Stimulated activated CD4-positive, alpha-beta T cell treated with anti-CD3 and anti-CD28 coated beads, Interleukin-1b, Interleukin-23, amount 100 ng/mL, for 1 hour (primary cell): ENCODE measurements at places on chromosomes 7 and 10.

DNA sequence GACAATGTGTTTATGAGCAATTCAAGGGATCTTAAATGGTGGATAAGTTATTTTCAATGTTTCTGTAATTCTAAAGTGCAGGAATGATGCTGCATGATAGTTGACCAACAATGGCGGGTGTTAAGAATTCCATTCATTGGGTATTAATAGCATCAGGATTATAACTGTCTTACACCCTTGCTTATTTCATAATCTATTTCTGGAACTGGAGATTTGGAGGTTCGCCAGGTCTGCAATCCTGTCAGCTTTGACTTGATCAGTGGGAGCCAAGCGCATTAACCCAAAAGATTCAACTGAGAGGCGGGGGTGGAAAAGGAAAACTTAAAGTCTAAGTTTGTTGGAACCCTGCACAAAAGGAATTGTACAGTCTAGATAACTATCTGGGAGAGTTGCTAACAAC is 114.9 kb upstream of the ZEB1 start:
- no peak for DNase-seq

DNA sequence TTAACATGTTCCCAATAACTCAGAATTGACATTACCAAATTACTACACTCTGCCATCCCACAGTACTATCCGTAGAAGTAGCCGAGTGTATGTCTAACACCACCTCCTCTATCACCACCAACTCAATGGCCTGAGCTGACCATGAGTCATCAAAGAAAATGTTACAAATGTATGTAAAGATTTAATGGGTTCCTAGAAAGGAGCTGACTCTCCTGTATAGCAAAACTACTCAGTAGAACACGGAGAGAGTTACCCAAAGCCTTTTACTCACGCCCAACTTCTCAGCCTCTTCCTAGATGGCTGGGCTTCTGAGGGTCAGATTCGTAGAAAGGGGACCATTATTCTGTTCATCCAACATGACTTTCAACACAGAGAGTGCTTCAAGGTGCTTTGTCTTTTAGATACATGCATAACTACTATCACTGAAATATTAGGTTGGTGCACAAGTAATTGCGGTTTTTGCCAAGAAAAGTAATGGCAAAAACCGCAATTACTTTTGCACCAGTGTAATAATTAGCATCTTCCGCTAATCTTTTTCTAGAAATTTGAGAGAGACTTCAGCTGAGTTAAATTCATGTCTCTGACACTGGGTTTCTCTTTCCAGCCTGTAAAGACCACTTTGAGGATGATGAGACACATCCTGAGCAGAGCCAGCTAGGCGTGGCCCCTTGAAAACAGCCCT is 24.0 kb upstream of the NANOS1 start:
- no peak for DNase-seq

- no peak for DNase-seq
These were observed 3.7 kb downstream of the WNT2 start for GRCh38 chr7:117319181-117319580.

DNA sequence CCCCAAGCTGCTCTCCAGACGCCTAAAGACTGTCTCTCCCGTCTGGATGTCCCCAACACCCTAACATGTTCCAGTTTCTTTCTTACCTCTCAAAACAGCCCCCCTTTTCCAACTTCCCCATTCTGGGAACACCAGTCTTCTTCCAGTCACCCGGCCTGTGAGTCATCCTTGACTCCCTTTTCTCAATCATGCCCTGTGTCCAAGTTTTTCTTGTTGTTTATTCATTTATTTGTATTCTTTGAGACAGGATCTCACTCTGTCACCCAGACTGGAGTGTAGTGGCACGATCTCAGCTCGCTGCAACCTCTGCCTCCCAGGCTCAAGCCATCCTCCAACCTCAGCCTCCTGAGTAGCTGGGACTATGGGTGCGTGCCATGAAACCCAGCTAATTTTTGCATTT is 15.6 kb downstream of the SNX10 start:
- DNase-seq, result no peak

- DNase-seq, result no peak
These were observed 93.8 kb downstream of the PARD3 start for GRCh38 chr10:34721208-34721840.

DNA sequence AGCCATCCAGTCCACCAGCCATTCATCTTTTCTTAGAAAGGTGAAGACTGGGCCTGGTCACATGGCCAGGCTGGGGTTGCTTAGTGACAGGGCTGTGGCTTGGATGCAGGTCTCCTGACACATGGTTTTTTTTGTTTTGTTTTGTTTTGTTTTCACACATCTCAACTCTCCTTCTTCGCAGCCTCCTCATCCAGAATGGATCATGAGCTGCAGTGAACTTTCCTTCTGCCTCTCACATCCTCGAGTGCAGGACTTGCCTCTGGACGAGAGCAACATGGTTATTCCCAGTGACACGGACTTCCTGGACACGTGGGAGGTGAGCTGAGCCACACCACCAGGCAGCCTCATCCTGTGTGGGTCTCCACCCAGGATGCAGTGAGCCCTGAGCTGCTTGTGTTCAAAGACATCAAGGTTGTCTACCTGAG is 9.5 kb downstream of the AKR1E2 start:
- no peak for DNase-seq

- no peak for DNase-seq
These were observed 64.4 kb downstream of the SUGCT start for GRCh38 chr7:40199076-40199802.

GRCh38 chr7:35261476-35262285 is 7.8 kb upstream of the TBX20 start:
- DNase-seq, result no peak

GRCh38 chr7:28440055-28440601 is 27.8 kb downstream of the CREB5 start:
- no peak for DNase-seq

DNA sequence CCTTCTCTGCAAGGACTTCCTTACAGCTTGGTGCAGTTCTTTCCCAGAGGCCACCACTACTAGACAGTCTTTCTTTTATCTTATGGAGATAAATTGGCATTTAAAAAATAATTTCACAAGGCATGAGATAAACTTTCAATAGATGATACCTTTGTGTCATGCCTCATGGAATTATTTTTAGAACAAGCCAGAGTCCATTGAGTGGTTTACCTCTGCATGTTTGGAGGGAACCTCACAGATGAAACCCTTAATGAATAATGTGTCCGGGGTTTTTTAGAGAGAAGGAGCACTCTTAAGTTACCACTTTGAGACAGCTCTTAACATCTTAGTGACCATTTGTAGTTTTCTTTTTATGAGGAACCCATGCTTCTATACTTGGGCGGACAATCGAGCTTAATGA is 17.2 kb downstream of the NODAL start:
- DNase-seq, result no peak

- no peak for DNase-seq
These were observed 211.0 kb downstream of the LRRN3 start for GRCh38 chr7:111301891-111302290.

- no peak for DNase-seq
These were observed 13.3 kb downstream of the GNA12 start for GRCh38 chr7:2830609-2831376.

- DNase-seq, result no peak
These were observed 96.2 kb downstream of the ADD3 start for GRCh38 chr10:110103921-110104461.

- DNase-seq, result no peak
These were observed 1.5 kb downstream of the GIMAP4 start for GRCh38 chr7:150568714-150569113.

DNA sequence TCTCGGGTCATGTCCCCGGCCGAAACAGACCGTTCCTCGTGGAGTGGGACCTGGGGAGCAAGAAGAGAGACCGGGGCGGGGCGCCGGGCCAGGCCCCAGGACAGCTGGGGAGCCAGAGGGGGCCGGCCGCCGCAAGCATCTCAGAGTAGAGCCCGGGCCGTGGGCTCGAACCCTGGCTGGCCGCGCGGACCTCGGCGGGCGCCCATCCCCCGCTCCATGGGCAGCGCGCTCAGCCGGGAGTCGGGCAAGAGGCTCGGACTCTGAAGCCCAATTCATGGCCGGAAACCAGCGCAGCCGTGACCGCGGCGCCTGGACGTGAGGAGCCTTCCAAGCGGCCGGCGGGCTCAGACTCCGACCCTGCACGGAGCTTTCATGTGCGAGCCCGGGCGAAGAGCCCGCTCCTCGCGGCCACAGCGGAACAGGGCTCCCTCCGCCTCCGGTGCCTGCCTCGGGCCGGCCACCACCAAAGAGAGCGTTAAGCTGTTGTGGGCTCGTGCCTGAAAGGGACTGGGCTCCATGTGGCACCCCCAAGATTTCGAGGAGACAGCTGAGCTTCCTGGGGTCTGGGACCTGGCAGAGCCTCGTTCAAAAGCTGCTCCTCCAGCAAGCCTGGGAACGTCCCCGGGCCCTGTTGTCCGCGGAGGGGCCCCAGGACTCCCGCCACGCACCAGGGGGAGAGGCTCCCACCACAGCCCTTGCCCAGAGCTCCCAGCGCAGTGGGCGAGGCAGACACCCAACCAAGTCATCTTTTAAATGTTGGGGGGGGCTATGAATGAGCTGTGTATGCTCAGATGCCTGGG is 757 bp upstream of the GRID1 start:
- no peak for DNase-seq

- DNase-seq, result no peak
These were observed 193.8 kb downstream of the CYP26A1 start for GRCh38 chr10:93267521-93267920.

- no peak for DNase-seq
These were observed 493.9 kb upstream of the IGFBP3 start for GRCh38 chr7:46414946-46415345.

DNA sequence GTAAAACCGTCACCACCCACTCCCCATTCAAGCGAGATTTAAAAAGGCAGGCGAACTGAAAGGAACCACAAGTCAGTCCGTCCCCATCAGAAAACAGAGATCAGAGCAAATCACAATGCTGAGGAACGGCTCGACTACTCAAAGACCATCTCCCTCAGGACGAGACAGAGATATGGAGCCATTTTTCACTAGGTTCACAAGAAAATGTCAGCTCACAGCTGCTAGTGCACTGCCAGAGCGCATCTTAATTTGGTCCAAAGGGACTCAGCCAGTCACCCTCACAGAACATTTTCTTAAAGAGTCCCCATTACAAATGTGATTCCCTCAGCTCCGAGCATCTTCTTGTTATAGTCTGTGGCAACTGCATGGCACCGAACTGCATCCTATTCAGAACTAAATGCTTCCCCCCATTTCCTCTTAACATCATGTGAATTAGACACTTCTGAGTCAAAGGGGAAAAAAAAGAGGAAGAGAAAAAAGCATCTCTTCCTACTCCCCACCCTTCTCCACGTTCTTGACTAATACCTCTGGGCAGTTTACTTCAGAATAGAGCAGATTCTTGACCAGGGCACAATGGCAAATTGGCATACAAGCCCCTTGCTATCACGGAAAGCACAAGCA is 683.9 kb downstream of the MAGI2 start:
- DNase-seq, result no peak

DNA sequence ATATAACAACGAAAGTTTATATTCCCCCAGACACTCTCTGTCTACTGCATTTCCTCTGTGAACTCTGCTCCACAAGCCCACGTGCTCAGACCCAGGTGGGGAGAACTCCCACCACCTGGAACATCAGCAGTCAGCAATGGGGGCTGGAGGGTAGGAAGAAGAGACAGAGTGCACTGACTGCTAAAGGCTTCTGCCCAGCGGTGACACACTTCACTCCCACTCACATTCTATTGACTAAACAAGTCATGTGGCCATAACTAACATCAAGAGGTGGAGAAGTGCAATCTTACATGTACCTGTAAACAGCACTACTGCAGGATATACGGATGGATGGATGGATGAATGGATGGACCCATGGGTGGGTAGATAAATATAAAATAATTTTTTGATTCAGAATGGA is 122.2 kb downstream of the MPP7 start:
- DNase-seq, result no peak

- no peak for DNase-seq
These were observed 13.6 kb downstream of the PTPRE start for GRCh38 chr10:127920306-127921074.

- no peak for DNase-seq
These were observed 162.8 kb upstream of the KCND2 start for GRCh38 chr7:120110169-120110568.

- DNase-seq, result no peak
These were observed 4.9 kb upstream of the FOXP2 start for GRCh38 chr7:114409750-114410149.

- DNase-seq, result no peak
These were observed 118.6 kb upstream of the CARD11 start for GRCh38 chr7:3162289-3162688.

DNA sequence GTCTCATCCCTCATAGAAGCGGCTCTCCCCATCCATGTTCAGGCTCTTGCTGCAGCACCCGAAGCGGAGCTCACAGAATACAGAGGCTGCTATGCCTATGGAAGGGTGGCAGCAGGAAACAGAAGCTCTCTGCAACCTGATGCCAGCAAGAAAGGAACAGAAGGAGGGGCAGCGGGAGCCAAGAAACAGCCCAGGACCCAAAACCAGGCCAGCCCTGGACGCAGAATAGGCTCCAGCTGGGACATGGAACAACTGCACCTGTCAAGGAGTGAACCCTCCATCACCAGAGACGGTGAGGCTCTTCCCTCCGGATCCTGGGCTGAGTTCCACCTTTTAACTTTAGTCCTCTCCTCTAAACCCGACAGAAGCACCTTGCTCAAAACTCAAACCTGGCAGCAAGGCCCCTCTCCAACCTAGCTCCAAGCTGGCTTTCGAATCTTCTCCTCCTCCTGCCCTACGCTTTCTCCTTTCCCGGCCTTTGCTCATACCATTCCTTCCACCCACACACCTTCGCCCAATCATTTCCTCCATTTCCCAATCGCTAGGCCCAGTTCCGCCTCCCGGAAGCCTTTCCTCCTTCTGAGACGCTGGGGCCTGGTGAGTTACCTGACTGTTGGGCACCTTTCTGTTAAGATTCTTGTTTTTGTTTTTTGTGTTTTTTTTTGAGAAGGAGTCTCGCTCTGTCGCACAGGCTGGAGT is 122.8 kb upstream of the ZNF92 start:
- DNase-seq, result no peak

DNA sequence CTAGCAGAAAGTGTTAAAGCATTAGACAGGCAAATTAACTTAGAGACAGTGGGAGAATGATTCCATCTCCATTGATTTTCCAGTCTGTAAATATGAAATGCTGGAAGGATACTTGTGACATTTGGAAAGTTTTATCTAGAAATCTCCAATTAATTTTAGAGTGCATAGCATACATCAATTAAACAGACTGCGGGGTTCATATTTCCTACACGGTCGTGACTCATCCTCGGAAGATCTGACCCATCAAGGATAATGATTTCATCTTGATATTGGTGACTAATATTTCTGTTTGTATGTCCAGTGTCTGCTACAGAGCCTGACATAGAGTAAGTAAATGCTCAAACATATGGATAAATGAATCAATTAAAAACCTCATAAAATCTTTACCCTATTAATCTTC is 474.9 kb downstream of the KCNMA1 start:
- no peak for DNase-seq

GRCh38 chr10:78038105-78038504 is 4.4 kb downstream of the RPS24 start:
- no peak for DNase-seq

- DNase-seq, result no peak
These were observed 319.8 kb upstream of the PHYHIPL start for GRCh38 chr10:58856508-58857240.
